ENCODE measurements at places on chromosomes 4 and X. TPM values are rescaled to one million over a fixed set of nuclear protein-coding genes. Genes with fewer than 3 reads are reported as not detected.

SPIN2A gene
- 0.64 TPM for total RNA-seq

GRCh38 chrX:154368630-154369448 is 5.6 kb downstream of the FLNA start:
- peak overlapping the region; percentile 89 for H3K27ac ChIP-seq
- H3K4me1 ChIP-seq, result no peaks in the 10 kb centered on the region
- peak overlapping the region; percentile 36 for H3K4me3 ChIP-seq
- no peaks in the 10 kb centered on the region for H3K36me3 ChIP-seq
- H3K27me3 ChIP-seq, result no peaks in the 10 kb centered on the region
- DNase-seq, result peak; percentile 92

DNA sequence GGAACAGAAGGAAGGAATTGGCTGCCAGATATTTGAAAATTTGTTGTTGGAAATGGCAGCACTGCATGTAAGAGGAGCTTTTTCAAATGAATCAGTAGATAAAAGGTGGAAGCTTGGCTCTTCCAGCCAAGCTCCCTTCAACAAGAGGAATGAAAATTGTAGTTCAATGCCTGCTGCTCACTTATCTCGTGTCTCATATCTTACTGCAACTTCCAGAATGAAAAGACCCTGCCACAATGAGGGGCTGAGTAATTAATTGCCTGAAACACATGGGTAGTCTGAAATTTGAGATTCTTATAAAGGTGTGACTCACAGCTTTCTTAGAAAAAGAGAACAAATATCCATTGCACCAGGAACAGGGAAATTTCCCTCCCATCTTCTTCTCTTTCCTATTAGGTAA is 53.0 kb downstream of the HAND2 start:
- no peaks in the 10 kb centered on the region for H3K36me3 ChIP-seq
- H3K4me1 ChIP-seq, result no peaks in the 10 kb centered on the region
- H3K27me3 ChIP-seq, result no peaks in the 10 kb centered on the region
- no peak for DNase-seq
- no peak overlapping the region for H3K4me3 ChIP-seq

WDFY3 gene
- 137 TPM for total RNA-seq

SULT1E1 gene
- 7.7 TPM for total RNA-seq

- no peak overlapping the region for H3K4me3 ChIP-seq
- no peaks in the 10 kb centered on the region for H3K27me3 ChIP-seq
- DNase-seq, result peak; percentile 38
- H3K27ac ChIP-seq, result no peak overlapping the region
- no peaks in the 10 kb centered on the region for H3K36me3 ChIP-seq
- H3K4me1 ChIP-seq, result no peaks in the 10 kb centered on the region
These were observed 2209.9 kb downstream of the PCDH7 start for GRCh38 chr4:32929796-32930699.

ATP8A1 gene
- total RNA-seq, result 37.2 TPM
